ENCODE measurements at places on chromosomes 6 and 20.
A peak's percentile ranks its signal among the peaks of the same experiment; 100 is the strongest.

- DNase-seq, result no peak
Measured at GRCh38 chr6:83019741-83020140, 45.9 kb downstream of the UBE3D start.

DNA sequence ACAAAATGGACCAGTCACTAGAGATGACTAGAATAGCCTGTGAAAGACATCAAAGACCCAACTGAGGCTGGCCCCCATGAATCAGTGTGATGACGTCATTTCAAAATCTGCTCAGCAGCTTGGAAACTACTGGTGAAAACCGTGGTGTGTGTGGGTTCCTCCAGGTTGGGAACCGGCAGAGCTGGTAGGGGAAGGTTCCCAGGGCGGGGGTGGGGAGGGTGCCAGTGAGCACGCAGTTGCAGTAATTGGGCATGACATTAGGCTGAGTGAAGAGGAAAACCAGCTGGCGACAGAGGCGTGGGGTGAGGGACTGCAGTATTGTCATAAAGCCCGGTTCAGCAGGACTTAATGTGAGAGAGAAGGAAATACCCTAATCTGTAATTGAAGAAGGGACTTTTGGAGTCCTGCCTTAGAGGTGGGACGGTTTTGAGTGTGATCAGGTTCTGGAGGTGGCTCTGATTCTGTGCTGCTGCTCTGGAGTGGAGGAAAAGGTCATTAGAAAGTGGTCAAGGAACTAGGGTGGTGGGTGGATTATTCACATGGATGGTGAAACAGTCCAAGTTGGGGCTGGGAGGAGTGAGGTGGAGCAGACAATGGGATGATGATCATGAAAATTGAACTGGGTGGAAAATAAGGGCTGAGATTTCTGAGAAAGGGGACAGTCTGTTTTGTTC is 52.0 kb upstream of the MTHFD1L start:
- DNase-seq, result no peak

- no peak for DNase-seq
Measured at GRCh38 chr20:33522256-33522820, 32.4 kb downstream of the CBFA2T2 start.

- DNase-seq, result no peak
Measured at GRCh38 chr6:116557893-116558292, 4.3 kb downstream of the CALHM4 start.

GRCh38 chr20:32006841-32007786 is 3.1 kb upstream of the CCM2L start:
- DNase-seq, result no peak

GRCh38 chr6:1394514-1395463 is 5.4 kb downstream of the FOXF2 start:
- DNase-seq, result no peak

DNA sequence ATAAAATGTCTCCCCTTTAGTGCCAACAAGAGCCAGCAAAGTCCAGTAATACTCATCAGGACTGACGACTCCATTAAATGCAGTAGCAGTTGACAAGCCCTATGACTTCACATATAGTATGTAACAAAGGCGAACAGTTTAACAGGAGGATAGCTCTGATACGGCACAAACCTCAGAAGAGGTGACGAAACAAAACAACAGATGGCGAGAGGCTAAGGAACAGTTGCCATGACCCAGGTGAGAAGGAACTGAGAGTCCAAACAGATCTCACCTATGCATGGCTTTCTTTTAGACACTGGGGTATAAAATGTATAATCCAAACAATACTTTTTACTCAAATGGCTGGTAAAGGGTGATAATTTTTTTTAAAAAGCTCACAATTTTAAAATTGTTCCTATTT is 37.1 kb downstream of the SYNE1 start:
- no peak for DNase-seq

DNA sequence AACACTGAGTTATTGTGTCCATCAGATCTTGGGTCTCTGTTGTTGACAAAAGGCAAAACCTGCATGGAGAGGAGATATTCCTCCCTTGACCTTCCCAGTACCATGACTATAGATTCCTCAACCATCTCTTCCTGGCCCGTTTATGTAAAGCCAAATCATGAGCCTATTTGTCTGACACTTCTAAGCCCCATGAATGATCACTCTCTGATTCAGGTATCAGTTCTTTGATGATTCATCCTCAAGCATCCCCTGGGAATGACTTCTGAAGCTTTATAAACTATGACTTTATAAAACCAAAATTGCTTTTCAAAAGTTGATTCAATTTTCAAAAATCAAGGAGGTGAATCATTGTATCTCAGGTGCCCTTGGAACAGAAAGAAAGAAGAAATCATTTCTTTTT is 78.7 kb upstream of the LOC128125822 start:
- DNase-seq, result no peak

DNA sequence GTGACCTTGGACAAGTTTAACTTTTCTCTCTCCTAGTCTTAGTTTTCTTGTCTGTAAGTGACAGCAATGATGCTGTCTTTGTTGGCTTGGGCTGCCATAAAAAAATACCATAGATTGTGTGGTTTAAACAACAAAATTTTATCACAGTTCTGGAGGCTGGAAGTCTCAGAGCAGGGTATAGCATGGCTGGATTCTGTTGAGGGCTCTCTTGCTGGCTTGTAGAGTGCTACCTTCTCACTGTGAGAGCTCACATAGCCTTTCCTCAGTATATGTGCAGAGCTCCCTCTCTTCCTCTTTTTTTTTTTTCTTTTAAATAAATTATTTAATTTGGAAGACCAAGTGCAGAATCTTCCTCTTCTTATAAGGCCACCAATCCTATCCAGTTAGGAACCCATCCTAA is 26.3 kb downstream of the HFE start:
- DNase-seq, result no peak

GRCh38 chr20:21230686-21231085 is 72.4 kb upstream of the XRN2 start:
- no peak for DNase-seq

- DNase-seq, result no peak
Measured at GRCh38 chr6:125668071-125668470, 81.4 kb upstream of the HEY2 start.

DNA sequence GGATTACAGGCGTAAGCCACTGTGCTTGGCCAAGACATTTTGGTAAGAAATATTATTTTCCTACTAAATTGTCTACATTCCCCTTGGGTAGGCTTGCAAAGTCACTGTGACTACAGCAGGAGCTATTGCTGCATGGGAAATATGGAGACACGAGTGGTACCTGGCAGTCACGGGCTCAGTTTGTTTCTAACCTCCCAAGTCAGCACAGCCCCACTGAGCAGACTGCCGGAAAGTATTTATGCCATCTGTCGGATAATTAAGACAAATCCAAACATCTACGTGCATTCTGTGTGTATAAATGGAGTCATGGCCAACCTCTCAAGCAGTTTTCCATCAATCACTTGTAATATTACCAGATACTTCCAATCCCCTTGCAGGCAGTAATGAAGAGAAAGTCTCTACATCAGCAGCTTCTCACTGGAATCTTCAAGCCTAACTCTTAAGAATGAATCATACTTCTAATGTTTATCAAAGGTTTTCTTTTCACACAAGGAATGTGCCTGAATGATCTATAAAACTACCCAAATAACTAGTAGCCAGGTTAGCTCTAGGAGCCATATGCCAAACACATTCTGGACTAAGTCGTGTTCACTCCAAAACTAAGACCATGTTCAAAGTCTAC is 20.1 kb downstream of the PSMB1 start:
- no peak for DNase-seq

GRCh38 chr6:117840541-117840983 is 66.5 kb upstream of the SLC35F1 start:
- DNase-seq, result no peak

- no peak for DNase-seq
Measured at GRCh38 chr20:48300529-48300928, 515.2 kb upstream of the SULF2 start.

GRCh38 chr6:150636808-150637207 is 37.1 kb downstream of the PLEKHG1 start:
- no peak for DNase-seq

GRCh38 chr20:9609887-9610502 is 95.6 kb downstream of the LAMP5 start:
- peak; percentile 26 for DNase-seq

- DNase-seq, result no peak
Measured at GRCh38 chr6:131191590-131191989, 56.3 kb downstream of the AKAP7 start.

- peak; percentile 32 for DNase-seq
Measured at GRCh38 chr6:128491610-128492206, 28.7 kb downstream of the PTPRK start.

DNA sequence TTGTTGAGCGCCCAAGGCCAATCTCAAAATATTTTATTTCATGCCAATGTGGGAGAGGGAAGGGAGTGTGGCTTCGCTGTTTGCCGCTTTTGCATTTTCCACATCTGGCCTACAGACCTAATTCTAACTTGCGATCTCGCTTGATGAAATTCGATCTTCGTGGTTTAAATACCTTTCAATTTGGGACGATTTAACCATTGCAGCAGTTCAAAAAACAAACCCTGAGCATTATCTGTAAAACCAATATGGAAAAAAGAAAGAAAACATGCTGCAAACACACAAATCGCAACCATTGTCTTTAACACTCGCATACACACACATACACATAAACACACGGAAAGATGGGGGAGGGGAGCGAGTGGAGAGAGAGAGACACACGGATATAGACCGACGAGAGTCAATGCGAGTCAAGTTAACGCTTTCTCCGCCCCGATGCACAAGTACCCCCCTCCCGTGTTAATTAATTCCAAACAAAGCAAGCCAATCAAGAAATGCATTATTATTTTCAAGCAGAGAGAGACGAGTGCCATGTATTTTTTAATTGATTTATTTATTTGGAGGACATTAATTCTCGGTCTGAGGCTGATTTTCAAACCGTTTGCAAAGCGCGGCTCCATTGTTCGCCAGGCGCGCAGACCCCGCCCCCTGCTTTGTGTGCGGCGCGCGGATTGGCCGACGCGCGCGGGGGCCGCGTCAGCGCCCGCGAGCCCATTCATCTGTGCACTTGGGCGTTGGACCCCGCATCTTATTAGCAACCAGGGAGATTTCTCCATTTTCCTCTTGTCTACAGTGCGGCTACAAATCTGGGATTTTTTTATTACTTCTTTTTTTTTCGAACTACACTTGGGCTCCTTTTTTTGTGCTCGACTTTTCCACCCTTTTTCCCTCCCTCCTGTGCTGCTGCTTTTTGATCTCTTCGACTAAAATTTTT is at the start of gene MARCKS:
Gene MARCKS (plus strand): TSS at position 721 of the 931 bp plus-strand sequence. CDS start 401 bp downstream, outside the sequence.
- DNase-seq, result peak; percentile 91

DNA sequence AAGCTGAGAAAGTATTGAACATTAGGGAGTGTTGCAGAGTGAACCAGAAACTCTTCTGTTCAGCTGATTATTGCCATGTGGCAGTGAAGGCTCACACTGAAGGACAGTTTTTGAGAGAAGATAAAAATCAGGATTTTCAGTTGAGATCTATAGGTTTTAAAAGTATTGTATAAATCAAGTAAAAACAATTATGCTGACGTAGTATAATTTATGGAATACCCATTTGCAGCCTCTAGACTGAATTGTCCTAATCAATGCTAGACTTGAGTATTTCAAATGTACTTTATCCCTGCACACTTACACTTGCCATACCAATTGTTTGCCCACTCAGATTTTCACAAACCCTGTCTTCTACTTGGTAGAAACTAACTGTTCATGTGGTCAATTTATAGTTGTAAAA is 245.8 kb downstream of the FRK start:
- DNase-seq, result no peak

GRCh38 chr6:34230653-34231371 is 5.9 kb upstream of the HMGA1 start:
- DNase-seq, result no peak

DNA sequence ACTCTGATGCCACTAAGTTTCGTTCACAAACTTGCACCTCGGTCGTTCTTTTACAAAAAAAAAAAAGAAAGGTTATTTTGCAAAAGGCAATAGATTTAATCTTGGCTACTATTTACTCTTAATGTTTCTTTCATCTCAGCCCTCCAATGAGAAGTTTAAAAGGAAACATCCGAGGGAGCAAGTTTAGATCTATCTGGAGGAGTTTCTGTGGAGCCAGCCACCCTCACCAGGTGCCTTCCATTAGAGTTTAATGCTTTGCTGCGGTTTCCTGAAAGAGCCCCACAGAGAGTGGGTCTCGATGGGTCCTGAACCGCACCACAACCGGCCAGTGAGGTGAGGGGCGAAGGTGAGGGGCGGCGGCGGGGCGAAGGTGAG is 632 bp downstream of the PRKN start:
- DNase-seq, result no peak

DNA sequence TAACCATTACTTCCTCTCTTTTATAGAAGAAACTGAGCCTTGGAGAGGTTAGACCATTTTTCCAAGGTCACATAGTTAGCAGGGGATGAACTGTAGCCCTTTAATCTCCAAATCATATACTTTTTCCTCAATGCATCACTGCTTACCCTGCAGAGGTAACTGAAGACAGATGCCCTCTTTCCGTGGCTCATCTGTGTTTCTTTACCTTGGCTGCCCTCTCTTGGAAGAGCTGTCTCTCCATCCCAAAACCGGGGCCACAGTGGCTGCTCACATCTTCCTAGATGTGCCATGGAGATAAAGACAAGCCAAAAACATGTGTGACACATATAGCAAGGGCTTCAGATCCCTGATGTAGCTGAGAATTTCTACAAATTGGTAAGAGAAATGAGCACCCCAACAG is 581 bp upstream of the ALDH8A1 start:
- DNase-seq, result no peak

DNA sequence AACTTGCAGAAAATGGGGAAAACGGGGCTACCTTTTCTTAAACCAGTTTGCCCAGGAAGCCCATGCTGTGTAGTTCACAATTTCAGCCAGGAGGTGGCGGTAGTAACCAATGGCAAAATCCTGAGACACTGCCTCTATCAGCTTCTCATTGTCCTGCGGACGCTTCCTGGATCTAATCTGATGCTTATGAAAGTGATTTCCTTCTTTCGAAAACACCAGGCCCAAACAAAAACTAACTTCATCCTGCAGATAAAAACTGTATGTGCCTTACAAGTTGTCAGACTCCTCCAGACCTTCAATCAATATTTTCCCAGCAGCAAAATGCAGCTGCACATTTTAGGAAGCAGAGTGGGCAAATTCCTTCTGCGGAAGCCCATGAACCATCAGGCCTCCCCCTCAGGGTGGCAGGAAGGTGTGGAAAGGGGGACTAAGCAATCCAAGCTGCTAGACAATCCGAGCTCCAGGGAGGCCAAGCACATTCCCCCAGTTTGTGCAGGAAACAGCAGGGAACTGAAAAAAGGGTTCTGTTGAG is 88.5 kb downstream of the LY86 start:
- peak; percentile 63 for DNase-seq

DNA sequence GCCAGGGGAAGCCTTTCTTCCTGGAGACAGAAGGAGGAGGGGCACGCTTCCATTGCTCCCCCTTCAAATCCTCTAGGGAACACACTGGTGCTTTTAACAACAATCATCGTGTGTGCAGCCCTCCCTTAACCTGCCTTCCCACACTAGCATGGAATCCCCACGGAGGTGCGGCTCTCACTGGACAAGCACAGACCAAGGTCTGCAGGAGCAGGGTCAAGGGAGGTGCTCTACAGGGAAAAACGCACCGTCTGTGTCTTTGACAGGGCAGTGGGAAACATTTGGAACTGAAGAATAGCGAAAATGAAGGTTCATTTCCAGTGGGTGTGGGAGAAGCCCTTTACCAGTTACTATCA is 527.1 kb downstream of the QKI start:
- DNase-seq, result no peak

- no peak for DNase-seq
Measured at GRCh38 chr6:68572525-68572924, 62.6 kb upstream of the ADGRB3 start.

GRCh38 chr6:11586536-11586935 is 49.0 kb downstream of the TMEM170B start:
- DNase-seq, result no peak

- DNase-seq, result no peak
Measured at GRCh38 chr6:79607000-79607399, 24.1 kb upstream of the SH3BGRL2 start.

GRCh38 chr6:154329350-154330170 is 27.0 kb downstream of the IPCEF1 start:
- DNase-seq, result no peak

Data from forelimb muscle (tissue), 1 donor.